ENCODE measurements at places on chromosomes 4 and X. TPM values are rescaled to one million over a fixed set of nuclear protein-coding genes. Genes with fewer than 3 reads are reported as not detected.
A peak's percentile ranks its signal among the peaks of the same experiment; 100 is the strongest.

DNA sequence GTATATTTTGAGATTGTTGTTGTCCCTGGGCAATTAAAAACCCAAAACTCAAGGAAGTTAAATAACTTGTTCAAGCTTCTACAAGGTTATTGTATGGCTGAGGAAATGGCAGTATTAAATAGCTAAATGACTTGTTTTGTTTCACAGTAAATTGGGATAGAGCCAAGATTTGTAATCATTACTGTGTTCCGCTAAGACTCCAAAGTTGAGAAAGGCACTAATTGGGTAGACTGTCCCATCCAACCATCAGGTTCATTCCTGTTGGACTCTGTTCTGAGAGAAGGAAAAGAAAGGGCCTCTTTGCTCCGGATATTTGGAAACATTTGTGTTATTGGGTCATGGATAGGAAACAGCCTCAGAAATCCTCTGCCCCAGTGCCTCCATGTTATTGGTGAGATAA, 82.2 kb downstream of the DCLK2 start:
- DNase-seq, result no peak

DNA sequence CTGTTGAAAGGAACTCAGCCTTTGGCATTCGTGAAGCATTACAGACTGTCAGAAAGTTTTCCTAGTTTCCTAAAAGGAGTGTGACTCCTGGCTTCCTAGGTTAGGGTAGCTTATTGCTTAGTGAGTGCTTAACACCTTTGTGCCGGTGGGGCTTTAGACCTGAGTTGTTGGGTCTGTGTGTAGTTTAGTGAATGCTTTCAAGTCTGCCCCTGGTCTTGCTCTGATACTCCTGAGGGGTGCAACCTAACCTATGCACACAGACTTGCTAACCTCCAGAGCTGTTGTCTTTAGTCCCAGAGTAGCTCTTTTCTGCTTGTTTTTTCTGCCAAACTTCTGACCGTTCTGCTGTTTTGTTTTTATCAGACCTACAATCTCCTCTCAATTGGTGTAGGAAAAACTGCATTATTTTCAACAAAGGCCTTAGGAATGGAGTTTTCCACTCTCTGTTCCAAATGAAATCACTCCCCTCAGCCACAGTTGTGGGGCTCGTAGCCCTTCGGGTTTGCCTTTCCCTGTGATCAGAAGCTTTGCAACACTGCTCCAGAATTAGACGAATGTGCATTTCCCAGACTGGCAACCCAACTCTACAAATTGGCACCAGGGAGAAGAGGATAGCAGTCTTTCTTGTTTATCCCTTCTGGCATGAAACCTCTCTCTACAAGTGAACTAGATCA, 1399.1 kb upstream of the PCDH7 start:
- no peak for DNase-seq

GRCh38 chr4:99668472-99668871, 10.8 kb upstream of the C4orf54 start:
- no peak for DNase-seq

DNA sequence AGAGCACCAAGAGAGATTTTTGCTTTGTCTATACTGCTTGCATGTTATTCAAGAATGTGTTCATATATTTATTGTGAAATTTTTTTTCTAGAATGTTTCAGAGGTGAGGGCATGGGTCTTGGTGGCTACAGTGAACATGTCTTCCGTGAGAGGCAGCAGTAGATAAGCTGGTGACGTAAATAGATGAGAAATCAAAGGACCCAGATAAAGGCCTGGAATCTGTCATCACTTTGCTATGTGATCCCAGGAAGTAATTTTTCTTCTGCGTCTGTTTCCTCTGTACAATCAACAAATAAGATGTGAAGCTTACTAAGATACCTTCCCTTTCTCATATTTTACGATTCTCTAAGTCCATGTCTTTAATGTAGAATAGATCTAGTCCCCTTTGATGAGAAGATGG, 129.1 kb downstream of the COL4A6 start:
- peak; percentile 86 for DNase-seq

- peak; percentile 51 for DNase-seq
Observed at GRCh38 chr4:173934201-173934600, 349.3 kb downstream of the FBXO8 start.

GRCh38 chrX:154353172-154353843, 21.1 kb downstream of the FLNA start:
- no peak for DNase-seq

GRCh38 chrX:71974916-71975315, 64.3 kb downstream of the NHSL2 start:
- no peak for DNase-seq

DNA sequence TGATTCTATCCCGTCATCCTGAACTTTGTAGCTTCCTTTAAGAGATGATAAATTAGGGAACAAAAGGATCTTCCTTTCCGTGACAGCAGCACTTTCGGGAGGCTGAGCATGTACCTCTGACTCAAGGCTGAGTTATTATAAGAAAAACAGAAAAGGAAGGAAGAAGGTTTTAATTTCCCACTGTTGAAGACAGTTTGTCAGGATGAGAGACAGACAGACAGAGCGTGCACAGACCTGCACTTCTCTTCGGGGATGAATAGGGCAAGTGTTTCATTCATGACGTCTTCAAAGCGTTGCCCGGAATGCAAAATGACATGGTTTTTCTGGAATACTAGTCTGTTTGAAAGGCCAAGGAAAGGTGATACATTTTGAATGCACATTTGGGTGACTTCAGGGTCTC, 405.3 kb upstream of the FAT1 start:
- peak; percentile 95 for DNase-seq

DNA sequence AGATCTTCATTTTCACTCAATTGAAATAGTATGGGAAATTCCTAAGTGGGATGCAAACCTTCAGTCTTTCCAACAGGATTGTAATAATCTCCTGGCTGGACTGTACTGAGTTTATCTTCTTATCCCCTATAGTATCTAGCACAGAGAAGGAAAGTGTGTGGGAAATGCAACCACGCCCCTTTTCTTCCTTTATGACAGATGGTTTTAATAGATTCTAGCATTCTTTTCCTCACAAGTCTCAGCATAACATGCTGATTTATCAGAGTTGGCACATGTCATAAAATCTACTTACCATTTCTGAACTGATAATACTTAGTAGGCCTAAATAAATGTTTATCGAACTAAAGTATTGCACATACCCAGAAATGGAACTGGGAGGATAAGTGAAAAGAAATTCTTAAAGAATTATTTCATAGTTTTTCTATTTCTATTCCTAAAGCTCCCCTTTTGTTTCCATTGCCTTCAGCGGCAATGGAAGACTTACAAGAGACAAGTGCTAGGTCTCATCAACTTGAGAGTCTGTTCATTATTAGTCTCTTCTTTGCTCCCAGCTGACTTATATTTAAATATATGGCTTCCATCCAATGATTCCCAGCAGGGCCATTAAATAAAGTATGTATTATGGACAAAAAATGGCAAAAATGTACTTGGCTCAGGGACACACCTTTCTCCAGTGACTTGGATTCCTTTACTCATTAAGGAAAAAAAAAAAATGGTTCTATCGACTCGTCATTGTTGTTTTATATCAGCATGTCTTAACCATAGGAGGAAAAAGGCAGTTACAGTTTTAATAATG, 484.5 kb downstream of the IL1RAPL1 start:
- no peak for DNase-seq

DNA sequence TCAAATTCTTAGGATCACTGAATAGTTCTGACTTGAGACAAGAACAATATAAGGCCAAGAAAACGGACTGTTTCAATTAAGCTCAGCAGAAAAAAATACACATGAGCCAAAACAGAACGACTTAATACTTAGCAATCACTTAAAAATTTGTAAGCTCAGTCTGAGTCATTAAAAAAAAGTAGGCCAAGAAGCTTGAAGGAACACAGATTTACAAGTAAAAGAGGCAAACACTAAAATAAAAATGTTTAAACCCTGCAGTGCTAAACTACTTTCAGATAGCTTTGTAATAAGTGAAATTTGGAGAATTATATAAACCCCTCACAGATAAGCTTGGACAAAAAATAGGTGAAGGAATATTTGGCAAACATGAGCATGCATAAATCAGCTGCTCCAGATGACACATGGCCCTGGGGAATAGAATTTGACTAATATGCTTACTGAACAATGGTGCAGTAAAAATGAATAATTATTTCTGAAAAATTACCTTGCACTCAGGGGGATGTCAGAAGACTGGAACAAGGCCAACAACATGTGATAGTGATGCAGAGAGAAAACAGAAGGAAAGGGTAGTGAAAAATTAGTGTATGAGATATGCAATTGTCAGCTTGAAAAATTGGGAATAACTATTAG, 49.6 kb downstream of the LNX1 start:
- DNase-seq, result peak; percentile 87

DNA sequence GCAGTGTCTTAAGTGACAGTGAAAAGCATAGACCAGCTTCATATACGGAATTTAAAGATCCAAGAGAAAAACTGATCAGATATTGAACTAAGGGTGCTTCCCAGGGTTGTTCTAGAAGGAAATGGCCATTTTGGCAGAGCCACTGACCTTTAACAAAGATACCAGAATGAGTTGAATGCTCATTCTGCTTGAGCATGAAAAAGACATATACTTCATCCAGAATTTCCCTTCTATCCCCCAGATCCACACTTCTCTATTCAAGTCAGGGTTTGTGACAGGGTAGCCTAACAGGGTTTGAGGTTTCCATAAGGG, 45.6 kb upstream of the FAM9C start:
- DNase-seq, result no peak

DNA sequence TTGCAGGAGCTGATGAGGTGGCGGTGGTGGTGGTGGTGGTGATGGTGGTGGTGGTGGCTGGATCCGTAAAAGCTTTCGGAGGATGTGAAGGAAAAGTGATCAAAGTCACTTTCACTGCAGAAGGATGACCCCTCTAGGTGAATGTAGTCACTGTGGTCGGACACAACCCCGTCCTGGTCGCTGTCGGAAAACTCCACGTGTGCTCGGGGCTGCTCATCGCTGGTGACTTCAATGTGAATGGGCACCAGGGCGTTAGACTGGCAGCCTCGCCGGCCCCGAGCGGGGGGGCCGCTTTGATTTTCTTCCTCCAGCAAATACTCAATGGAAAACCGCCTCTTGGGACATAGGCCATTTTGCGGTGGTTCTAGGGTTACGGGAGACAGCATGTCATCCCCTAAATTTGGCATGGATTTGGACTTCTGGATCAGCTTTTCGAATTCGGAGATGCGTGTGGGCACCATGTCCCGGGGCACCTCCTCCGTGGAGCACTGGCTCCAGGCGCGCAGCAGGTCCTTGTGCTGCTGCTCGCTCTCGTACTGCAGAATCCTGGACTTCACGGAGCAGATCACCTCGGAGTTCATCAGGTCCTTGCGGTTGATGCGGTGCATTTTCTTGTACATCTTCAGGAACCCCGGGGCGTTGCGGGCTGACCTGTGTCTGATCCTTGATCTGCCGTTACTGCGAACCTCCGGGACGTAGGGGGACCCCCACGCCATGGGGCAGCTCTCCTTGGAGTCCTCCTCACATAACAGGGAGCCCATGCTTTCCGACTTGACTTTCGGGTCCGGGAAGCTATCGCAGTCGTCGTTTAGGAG, 88.3 kb upstream of the PDLIM3 start:
- DNase-seq, result no peak

DNA sequence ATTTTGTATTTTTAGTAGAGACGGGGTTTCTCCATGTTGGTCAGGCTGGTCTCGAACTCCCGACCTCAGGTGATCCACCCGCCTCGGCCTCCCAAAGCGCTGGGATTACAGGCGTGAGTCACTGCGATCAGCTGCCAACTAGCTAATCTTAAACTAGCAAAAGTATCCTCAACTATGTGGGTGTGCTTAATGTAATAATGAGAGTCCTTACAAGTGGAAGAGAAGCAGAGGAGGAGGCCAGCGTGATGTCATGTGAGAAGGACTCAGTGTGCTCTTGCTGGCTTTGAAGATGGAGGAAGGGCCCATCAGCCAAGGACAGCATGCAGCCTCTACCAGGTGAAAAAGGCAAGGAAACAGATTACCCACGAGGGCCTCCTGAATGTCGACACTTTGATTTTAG, 19.6 kb downstream of the SCD5 start:
- DNase-seq, result no peak

- no peak for DNase-seq
Observed at GRCh38 chr4:143404555-143404954, 67.9 kb downstream of the GAB1 start.

DNA sequence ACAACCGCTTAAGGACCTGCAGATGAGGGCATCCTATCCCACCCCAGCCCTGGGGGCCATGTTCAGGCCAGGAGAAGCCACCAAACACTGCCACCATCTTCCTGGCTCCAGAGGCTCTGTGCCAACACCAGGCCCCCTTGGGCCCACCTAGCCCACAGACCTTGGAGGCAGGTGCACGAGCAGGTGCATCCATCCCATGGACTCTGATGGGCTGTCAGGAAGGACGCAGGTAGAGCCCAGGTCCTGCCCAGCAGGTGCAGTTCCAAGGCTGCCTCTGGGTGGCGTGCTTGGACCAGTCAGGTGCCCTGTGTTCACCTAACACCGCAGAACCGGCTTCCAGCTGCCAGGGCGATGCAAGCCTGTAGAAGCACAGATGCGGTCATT, 22.8 kb upstream of the PDE6B start:
- DNase-seq, result peak; percentile 29

DNA sequence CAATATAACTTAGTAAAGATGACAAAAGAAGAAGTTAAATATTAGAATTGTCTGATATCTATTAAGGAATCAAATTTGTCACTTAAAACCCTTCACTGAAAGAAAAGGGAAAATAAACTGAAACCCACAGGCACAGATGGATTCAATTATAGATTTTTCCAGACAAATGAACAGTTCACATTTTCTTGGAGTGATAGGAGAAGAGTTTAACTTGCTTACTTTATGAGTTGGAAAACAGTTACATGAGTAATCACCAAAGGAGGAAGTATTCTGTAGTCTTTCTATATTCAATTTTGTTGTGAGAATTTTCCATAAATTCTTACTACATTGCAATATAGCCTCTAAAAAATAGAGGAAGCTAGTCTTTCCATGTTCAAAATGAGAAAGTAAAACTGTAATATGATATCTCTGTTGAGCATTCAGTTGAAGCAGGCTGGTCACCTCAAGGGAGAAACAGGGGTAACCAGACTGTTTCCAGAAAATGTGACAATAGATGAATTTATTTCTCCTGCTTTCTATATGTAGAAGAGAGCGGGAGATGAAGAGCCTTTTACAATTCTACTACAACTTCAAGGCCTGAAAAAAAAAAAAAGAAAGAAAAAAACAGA, 330.3 kb upstream of the EPHA5 start:
- DNase-seq, result no peak

DNA sequence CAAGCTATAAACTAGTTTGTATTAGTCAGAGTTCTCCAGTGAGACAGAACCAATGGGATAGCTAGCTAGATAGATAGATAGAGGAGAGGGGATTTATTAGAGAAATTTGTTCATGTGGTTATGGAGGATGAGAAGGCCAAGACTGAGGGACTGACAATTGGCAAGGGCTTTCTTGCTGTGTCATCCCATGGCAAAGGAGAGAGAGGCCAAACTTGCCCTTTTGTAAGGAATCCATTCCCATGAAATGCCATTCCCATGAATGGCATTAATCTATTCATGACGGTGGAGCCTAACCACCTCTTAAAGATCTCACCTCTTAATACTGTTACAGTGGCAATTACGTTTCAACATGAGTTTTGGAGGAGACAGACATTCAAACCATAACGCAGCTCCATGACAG, 58.1 kb downstream of the LINC00632 start:
- peak; percentile 4 for DNase-seq

- peak; percentile 15 for DNase-seq
Observed at GRCh38 chr4:56099378-56099786, 150.6 kb downstream of the CEP135 start.

HELT gene
- total RNA-seq, result not detected

ADH1B gene
- total RNA-seq, result 0.26 TPM

MAGEA2B gene
- total RNA-seq, result not detected

LAMP2 gene
- total RNA-seq, result 112 TPM

IL2RG gene
- 0.26 TPM for total RNA-seq

PPP1R2C gene
- total RNA-seq, result not detected

HMGN5 gene
- total RNA-seq, result 0.38 TPM

GRXCR1 gene
- total RNA-seq, result not detected

STK32B gene
- under 0.01 TPM for total RNA-seq

DCHS2 gene
- total RNA-seq, result not detected

CDX4 gene
- not detected for total RNA-seq

Data from bronchial epithelial cell (primary cell).